ENCODE measurements at places on chromosomes 13 and 19. TPM values are rescaled to one million over a fixed set of nuclear protein-coding genes. Genes with fewer than 3 reads are reported as not detected.

The ZIC5 gene
- not detected for total RNA-seq

The CYP4F2 gene
- not detected for total RNA-seq

The MBD3L2B gene
- not detected for total RNA-seq

The RFXAP gene
- total RNA-seq = 1.0 TPM

The GPR18 gene
- total RNA-seq = not detected

The IGSF23 gene
- total RNA-seq = not detected

The ZNF69 gene
- 1.8 TPM for total RNA-seq

The PLK5 gene
- total RNA-seq = not detected

The PRODH2 gene
- not detected for total RNA-seq

The COL4A1 gene
- total RNA-seq = 55.0 TPM

The SERP2 gene
- 4.0 TPM for total RNA-seq

The CAPN12 gene
- total RNA-seq = 0.50 TPM

The CA11 gene
- 0.74 TPM for total RNA-seq

The ZNF723 gene
- not detected for total RNA-seq

The GJA3 gene
- 0.30 TPM for total RNA-seq

The LIM2 gene
- not detected for total RNA-seq

The MEIOSIN gene
- not detected for total RNA-seq

The ELSPBP1 gene
- total RNA-seq = not detected

The LYL1 gene
- total RNA-seq = 3.2 TPM

The LIN7B gene
- total RNA-seq = 5.2 TPM

All from bronchus fibroblast of lung (primary cell).